Stimulated activated CD4-positive, alpha-beta T cell treated with anti-CD3 and anti-CD28 coated beads, Interleukin-1b, Interleukin-23, amount 100 ng/mL, for 1 hour (primary cell): ENCODE measurements at places on chromosomes 11 and 22.

GRCh38 chr11:92302770-92303169 lies 78.2 kb downstream of the FAT3 start:
- DNase-seq = no peak

DNA sequence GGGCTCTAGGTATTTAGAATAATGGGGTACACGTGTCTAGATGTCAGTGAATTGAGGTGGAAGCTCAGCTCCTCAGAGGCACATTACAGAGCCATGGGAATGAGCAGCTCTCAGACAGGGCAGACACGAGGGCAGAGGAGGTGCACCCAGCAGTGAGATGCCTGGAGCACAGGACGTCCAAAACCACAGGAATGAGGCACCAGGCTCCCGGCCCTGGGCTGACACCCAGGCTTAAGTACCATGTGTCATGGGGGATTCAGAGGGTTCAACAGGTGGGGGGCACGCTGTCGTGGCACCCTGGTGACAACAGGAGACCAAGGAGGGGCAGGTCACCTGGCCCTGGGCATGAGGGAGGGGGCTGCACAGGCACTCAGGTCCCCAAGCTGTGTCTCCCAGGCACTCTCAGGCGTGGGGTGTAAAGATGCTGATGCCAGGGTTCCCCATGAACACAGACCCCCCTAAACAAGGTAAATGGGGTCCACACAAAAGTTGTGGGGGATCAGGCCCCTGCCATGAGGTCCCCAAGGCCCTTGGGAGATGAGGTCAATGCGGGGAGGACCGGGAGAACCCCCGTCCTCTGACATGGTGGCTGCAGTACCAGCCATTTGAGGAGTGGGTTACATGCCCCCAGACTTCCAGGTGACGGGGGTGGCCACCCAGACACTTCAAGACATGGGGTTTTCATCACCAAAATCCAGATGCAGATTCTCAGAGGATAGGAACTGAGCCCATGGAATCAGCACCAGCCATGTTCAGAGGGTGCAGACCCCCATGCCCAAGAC lies 5.6 kb upstream of the SYT8 start:
- DNase-seq = no peak

GRCh38 chr11:117795638-117796455 lies 1.2 kb downstream of the DSCAML1 start:
- no peak for DNase-seq

- DNase-seq = no peak
These were observed 11.5 kb upstream of the CDKN1C start for GRCh38 chr11:2897048-2897447.

DNA sequence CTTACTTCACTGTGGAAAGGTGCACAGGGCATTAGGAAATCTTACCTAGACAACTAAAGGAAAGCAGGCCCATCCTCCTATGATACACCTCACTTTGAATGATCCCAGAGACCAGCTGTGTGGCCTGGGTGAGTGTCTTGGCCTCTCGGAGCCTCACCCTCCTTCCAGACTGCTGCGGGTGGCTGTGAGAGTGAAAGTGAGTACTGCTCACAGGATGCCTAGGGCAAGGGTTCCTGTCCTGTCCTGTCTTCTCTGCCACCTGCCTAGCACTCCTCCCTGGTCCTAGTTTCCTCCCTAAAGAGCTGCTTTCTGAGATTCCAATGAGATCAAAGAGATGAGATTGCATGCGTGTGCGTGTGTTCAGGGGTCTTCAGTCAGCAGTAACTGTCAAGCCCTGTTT lies 19.5 kb upstream of the ADORA2A start:
- DNase-seq = no peak

DNA sequence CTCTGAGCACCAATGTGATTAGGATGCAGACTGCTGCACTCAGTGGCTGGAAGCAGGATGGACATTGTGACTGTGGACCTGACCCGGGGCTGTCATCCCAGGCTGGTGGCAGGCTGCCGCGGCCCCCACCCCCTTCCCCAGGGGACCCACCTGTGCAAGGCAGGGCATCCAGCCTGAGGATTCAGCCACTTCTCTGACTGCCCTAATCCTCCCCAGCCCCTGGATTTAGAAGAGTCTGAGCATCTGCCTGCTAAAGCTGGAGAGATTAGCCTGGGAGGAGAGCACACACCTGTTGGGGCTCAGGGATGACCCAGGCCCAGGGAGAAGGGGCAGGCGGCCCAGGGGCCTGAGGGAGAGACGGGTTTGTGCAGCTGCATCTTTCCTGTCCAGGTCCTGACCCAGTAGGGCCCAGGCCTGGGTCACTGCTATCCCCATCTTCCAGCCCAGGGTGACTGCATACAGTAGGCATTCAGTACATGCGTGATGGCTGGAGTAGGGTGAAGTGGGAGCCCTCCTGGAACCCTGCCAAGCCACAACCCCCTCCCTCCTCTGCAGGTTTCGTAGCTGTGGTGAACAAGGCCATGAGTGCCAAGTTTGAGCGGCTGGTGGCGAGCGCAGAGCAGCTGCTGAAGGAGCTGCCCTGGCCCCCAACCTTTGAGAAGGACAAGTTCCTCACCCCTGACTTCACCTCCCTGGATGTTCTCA lies 12.1 kb downstream of the DPP3 start:
- no peak for DNase-seq

DNA sequence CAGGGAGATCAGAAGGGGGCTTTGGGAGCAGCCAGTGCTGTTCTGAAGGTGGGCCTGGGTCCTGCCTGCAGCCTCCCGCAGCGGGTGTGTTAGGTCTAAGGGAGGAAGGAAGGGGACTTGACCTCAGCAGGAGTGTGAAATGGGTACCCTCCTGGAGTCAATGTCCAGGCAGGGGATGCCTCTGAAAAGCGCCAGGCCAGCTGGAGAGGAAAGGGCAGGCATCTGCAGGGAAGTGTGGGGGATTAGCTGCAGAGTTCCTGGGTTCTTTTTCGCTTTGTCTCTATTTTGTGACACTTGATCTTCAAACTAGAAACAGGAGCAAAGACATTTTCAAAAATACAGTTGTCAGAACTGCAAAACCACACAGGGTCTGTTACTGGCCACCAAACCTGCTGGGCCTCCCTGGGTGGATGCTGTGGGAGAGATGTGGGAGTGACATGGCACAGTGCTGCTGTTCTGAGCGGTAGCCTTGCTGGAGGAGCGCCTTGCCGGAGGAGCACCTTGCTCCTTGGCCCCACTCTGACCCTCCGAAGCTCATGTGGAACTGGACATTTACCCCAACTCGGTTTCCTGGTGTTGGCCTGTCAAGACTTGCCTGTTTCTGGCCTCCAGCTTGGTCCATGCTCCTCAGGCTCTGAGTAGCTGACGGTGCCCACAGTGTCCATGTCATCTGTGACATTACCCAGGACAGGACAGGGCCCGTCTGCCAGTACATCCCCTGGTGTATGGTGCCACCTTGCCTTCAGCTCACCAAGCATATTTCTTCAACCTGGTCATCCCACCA lies 25.9 kb downstream of the MED15 start:
- DNase-seq = no peak

GRCh38 chr11:130728185-130729180 lies 187.8 kb downstream of the SNX19 start:
- no peak for DNase-seq

GRCh38 chr11:405323-405953 lies 9.4 kb downstream of the SIGIRR start:
- DNase-seq = no peak

- DNase-seq = no peak
These were observed 252.7 kb downstream of the TMEM135 start for GRCh38 chr11:87290304-87290922.

- DNase-seq = no peak
These were observed 92.3 kb upstream of the TEAD1 start for GRCh38 chr11:12581923-12582322.

DNA sequence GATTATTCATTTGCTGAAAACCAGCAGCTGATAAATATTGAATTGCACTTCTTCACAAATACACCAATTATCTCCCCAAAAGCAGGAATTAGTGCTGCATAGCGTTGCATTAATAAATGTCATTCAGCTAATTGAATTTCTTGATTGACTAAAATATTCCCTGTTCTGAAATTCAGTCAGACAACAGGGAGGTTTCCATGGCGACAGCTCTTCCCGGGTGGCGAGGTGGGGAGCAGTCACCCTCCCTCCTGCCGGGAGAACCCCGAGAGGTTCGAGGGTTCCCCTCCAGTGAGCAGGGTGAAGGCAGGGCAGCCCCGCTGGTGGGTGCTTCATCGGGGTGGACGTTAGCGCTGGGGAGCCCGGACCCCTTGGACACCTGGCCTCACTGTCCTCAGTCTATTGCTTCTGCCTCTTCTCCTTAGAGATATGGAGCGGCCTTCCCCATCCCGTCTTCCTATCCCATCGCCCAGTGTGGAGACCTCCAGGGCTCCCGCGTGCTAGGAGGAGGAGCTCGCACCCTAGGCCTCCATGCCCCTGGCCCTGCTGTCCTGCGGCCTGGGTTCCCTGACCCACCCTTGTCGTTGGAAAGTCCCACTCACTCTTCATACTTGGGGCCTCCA lies 983.5 kb downstream of the BRD1 start:
- no peak for DNase-seq

- DNase-seq = no peak
These were observed 201.6 kb upstream of the SORL1-AS1 start for GRCh38 chr11:121654259-121654842.

DNA sequence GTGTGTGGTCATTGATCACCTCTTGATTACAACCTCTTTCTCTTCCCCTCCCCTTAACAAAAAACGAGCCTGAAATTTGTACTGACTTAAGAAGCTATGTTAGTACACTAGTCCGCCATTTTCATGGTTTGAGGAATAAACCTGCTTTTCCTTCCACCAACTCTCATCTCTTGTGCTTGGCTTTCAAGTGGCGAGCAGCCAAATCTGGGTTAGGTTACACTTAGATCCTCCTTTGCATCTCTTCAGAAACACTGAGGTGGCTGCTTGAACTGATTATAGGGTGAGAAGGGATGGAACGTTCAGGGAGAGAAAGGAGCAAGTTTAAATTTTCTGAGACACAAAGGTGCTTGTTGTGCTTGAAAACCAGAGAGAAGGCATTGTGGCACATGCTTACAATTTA lies 2171.4 kb downstream of the LRRC4C start:
- DNase-seq = no peak

- no peak for DNase-seq
These were observed 74.6 kb upstream of the RTL6 start for GRCh38 chr22:44572414-44573207.

GRCh38 chr22:44913198-44913983 lies 96.4 kb downstream of the PHF21B start:
- no peak for DNase-seq

GRCh38 chr22:35521358-35522224 lies 19.0 kb upstream of the RASD2 start:
- DNase-seq = no peak

DNA sequence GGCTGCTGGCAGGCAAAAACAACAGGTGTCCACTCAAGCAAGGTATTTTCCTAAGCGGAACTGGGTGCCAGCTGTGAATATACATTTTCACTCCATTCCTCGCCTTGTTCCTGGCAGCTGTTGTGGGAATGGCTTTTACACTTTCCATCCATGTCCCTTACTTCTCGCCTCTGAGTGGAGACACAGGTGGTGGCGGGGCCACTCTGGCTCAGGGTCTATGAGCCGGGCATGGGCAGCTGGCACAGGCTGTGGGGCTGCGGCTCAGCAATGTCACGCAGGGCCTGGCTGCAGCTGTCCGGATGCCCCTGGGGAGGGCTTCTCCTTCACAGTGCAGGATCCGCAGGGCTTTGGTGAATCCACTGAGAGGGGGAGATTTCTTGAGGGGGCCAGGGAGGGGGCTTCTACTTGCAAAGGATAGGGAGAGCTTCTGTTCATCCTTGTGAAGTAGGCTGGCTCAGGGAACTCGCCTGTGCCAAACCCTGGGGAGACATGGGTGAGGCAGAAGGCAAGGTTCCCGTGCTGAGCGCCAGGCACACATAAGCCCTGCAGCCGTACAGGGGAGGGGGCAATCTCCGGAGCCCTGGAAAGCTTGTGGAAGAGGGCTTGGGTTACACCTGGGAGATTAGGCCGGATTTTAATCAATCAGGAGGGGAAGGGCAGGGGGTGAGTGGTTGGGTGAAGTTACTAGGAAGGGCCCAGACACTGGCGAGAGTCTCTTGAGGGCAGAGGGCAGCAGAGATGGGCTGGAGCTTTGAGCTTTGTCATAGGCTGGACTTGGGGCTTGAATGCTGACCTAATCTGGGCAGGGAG lies 45.7 kb downstream of the KCNQ1OT1 start:
- no peak for DNase-seq

DNA sequence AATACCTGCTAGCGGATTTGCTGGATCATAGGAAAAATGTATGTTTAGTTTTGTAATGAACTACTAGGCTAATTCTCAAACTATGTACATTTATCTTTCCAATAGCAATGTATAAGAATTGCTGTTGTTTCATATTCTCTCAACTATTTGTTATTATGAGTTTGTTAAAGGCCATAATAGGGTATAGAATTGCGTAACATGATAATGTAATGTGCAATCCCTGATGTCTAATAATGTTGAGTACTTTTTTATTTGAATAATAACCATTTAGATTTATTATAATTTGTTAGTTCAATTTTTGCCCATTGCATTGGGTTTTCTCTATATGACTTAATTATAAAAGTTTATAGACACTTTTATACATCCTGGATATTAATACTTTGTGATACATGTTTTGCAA lies 801.6 kb downstream of the LUZP2 start:
- DNase-seq = no peak

GRCh38 chr11:10480026-10480425 lies 25.0 kb downstream of the AMPD3 start:
- DNase-seq = no peak

DNA sequence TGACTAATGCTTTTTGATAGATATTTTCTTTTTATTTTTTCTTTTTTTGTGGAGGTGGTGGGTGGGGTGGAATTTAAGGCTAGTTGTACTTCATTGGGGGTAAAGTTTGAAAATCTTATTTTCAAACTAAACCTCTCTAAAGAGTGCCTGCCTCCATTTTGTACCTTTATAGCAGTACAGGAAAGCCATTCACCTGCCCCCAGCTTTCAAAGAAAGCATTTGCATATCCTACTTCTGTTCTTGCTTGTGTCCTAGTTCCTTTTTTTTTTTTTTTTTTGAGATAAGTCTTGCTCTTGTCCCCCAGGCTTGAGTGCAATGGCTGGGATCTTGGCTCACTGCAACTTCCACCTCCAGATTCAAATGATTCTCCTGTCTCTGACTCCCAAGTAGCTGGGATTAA lies 766.2 kb upstream of the LRRC4C start:
- no peak for DNase-seq
